T-helper 9 cell (primary cell): ENCODE measurements at places on chromosomes 16 and 17.

GRCh38 chr16:53893731-53894435, 189.9 kb downstream of the FTO start:
- DNase-seq = no peak

- DNase-seq = no peak
Measured at GRCh38 chr16:100989-101388, 23.0 kb downstream of the MPG start.

DNA sequence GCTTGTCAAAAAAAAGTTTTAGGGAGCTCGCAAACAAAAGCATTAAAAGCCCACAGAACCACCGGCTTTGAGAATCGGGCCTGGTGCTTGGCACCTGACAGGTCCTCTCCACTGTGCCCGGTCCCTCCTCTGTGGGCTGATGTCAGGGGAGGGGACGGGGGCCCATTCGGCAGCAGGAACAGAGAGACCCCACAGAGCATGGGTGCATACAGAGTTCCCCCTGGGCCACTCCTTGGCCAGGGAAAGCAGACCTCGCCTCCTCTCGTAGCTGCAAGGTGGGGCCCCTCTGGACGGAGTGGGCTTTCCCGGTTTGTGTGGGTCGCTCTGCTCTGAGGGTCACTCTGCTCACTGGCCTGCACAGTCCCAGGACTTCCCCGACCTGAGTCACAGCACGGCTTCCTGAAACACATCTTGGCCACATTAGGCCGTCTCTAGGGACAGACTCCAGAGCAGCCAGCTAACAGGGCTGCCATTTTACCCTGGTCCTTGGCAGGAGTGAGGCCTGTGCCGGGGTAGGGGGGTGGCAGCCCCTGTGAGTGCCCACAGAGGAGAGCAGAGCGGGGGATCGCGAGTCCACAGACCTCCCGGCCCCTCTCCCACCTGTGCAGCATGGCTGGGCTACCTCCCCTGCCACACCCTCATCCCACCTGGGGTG, 11.1 kb downstream of the CBFA2T3 start:
- no peak for DNase-seq

GRCh38 chr16:50731130-50731988, 10.5 kb upstream of the CYLD start:
- DNase-seq = no peak

DNA sequence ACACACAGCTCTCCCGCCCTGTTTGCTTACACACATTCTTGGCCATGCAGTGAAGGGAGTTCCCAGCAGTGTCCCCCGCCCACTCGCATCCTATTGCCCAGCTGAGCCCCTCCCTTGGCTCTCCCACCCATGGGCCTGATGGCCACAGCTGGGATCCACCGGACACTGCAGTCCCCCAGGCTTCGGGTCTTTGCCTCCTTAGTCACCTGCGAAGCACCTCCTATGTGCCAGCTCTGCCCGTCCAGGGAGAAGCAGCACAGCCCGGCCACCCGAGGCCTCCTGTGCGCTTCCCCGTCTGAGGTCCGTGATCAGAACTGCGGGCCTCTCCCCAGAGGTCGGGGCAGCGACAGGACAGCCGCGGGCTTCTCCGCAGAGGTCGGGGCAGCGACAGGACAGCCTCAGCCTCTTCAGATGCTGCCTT, 136.9 kb downstream of the BANP start:
- DNase-seq = no peak

- DNase-seq = no peak
Measured at GRCh38 chr17:38558728-38559050, 47.1 kb downstream of the SRCIN1 start.

- DNase-seq = no peak
Measured at GRCh38 chr17:59298521-59298920, 32.9 kb upstream of the YPEL2 start.

- DNase-seq = no peak
Measured at GRCh38 chr17:18974407-18975149, 22.6 kb downstream of the SLC5A10 start.

- DNase-seq = no peak
Measured at GRCh38 chr17:75094871-75095399, 7.2 kb downstream of the SLC16A5 start.

DNA sequence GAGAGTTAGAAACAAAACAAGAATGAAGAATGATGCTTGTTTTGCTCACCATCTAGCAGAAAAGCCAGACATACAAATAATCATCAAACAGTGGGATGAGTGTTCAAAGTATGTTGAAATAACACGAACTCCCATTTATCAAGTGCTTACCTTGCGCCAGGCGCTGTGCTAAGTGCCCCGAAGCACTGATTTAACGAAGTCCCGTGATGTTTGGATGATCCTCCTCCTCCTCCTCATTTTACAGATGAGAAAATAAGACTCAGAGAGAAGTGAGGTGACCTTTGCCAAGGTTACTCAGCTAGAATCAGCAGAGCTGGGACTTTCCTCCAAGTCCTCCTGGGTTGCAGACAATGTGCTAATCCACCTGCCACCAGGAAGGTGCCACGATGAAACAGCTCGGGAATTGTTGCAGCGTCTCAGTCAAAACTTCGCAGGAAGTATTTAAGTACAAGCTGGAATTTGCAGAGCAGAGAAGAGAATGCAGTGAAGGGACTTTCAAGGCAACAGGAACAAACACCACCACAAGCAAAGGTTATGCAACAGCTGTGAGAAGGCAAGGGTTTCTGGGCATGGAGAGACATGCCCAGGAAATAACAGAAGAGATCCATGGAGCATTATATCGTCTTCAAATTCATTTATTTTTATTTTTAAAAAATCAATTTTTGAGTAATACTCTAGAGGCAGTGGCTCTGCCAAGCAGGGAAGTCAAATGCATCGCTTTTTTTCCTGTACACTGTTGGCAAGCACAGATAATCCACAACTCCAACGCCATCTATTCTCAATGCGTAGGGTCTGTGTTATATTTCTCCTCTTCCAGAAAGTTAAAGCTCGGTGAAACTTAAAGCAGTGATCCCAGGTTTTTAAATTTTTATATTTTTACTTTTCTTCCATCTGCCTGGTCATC, 11.1 kb downstream of the PRCD start:
- no peak for DNase-seq

GRCh38 chr17:66837885-66838665, 3.2 kb downstream of the CACNG5 start:
- DNase-seq = no peak

- DNase-seq = no peak
Measured at GRCh38 chr17:73498886-73499554, 145.2 kb downstream of the SDK2 start.

DNA sequence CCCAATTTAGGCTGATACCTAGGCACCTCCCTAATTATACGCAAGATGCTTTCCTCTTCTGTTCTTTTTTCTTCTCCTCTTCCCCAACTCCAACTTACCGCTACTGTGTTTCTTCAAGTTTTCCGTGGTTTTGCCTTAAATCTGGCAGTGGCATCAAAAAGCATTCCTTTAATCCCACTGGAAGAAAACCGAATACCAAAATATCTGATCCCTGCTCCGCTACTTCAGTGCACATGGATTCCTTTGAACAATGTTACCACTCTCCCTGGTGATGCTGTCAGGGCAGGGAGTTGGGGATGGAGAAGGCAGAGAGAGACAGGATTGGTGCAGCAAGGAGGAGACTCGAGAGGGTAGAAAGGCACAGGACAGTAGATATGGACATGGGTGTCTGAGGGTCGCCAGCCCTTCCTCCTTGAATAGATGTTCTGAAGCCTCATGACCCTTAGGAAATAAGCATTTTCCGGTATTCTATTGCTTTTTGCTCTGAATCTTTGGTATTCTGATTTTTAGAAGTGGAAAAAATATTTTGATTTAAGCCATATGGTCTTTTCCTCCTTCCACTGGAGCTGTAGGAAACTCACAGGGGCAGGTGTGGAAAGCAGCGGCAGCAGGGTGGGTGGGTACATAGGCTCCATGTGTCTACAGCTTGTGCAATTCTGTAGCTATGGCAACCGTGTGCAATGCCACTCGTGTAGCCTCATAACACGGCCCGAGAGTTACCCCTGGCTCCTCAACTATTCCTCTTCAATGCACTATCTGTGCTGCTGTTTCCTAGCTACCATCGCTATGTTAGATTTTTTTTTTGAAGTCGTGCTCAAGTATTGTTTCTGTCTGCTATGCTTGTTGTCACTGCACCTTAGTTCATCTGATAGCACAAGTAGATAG, 32.3 kb upstream of the TANC2 start:
- DNase-seq = no peak

- no peak for DNase-seq
Measured at GRCh38 chr16:77288222-77288621, 89.0 kb downstream of the SYCE1L start.

GRCh38 chr17:40621578-40621977, 26.0 kb downstream of the SMARCE1 start:
- no peak for DNase-seq

DNA sequence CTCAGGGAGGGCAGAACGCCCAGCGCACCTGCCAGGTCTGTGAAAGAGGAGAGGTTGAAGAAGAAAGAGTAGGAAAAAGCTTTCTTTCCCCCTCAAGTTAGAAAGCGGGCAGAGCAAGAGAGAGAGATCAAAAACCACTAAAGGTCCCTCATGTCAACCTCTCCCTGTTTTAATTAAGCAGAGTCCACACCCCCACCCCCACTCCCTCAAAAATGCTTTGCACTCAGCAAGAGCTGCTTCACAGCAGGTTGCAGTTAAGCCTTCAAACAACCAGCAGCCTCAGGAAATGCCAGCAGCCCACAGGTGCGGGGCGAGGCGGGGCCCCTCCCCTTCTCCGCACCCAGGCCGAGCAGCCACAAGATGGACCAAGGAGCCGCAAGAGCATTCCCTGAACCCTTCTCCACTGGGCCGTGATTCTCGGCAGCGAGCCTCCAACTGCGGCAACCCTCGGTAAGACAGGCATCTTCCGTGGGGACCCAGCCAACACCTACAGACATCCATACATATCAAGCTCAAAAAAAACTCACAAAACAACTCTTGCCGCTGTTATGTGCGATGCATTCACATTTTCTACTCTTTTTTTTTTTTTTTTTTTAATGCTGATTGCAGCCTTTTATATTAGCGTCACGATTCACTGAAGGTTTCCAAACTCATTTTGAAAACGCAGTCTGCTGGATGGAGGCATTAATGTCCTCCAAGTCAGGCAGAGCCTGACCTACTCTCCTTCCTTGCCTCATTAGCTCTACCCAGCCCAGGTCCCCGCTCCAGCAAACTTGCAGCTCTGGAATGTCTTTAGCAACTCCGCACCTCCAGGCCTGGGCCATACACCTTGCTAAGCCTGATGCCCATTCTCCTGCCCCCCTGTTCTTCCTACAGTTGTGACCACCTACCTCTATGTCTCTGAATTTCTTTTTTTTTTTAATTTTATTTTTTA, 66.1 kb downstream of the AXIN2 start:
- DNase-seq = no peak

DNA sequence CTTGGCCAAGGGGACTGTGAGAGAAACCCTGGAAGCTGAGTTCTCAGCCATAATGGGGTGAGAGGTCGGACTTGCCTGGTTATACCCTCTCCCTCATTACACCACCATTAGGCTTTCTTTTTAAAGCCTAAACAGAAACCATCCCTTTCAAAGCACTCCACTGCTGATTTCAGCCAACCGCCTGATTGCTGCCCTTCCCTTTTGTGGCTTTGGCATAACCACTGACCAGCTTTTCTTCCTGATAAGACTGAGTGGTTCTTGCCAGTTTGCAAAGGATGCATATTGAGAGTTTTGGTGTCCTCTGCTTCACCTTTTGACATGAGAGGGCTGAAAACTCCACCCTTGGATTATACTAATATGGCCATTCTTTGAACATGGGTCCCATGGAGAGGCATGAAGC, 308.2 kb upstream of the GOT2 start:
- no peak for DNase-seq

GRCh38 chr17:82252511-82253178, 20.9 kb downstream of the CSNK1D start:
- DNase-seq = no peak

- no peak for DNase-seq
Measured at GRCh38 chr16:84308120-84308519, 13.4 kb downstream of the WFDC1 start.

DNA sequence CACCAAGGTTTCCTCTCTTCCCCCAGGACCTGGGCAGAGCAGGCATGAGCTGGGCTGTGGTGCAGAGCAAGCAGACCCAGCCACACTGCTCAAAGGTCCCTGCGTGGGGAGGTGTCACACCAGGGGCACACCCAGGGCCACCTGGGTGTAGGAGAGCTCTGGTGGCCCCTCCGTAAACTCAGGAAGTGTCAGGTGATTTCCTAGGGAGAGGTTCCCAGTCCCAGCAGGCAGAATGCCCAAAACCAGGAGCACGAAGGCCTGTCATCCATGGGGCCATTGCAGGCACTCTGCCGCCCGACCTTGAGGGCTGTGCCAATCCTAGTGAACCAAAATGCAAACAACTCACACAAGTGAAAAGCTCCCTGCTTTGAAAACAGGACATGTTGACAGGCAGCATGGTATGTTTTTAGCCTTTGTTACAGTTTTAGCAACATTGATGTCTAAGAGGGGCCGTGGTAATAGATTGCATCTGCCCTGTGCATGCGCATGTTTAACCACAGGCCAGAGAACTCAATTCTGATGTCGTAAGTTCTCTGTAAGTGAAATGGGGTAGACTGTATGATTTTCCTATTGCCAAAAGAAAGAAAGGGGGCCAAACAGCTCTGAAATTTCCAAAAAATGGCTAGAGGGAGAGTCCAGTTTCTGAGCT, 21.3 kb downstream of the CIBAR2 start:
- no peak for DNase-seq

DNA sequence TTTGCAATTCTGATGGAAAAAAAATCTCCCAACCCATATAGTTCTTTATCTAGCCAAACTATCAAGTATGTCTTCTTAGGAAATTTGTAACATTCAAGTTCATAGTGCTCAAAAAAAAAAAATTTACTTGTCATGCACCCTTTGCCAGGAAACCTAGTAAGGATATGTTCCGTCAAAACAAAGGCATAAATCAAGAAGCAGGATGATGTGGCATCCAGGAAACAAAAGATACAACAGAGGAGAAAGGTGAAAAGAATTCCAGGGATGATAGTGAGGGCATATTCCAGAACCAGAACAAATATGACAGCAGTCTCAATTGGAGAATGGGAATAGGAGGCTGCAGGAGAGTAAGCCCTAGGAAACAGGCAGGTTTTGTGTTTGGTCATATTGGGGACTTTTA, 104.6 kb downstream of the SPAG9 start:
- DNase-seq = no peak

GRCh38 chr17:2087597-2088211, 32.8 kb downstream of the HIC1 start:
- DNase-seq = peak; percentile 17

- no peak for DNase-seq
Measured at GRCh38 chr16:57179215-57179828, 6.5 kb downstream of the PSME3IP1 start.

GRCh38 chr17:5035315-5035714, at the start of gene SLC52A1:
Gene SLC52A1, minus strand, starts transcription at chr17:5035426. Its CDS starts 820 bp downstream, at chr17:5034606.
- DNase-seq = no peak

- no peak for DNase-seq
Measured at GRCh38 chr16:1793578-1794220, at the start of gene IGFALS. Gene IGFALS, minus strand, starts transcription at chr16:1793705. Its CDS starts 53 bp downstream, at chr16:1793652.
